ENCODE measurements at places on chromosomes 7 and 10. TPM values are rescaled to one million over a fixed set of nuclear protein-coding genes. Genes with fewer than 3 reads are reported as not detected.

DYDC2 gene
- total RNA-seq: not detected

DNA sequence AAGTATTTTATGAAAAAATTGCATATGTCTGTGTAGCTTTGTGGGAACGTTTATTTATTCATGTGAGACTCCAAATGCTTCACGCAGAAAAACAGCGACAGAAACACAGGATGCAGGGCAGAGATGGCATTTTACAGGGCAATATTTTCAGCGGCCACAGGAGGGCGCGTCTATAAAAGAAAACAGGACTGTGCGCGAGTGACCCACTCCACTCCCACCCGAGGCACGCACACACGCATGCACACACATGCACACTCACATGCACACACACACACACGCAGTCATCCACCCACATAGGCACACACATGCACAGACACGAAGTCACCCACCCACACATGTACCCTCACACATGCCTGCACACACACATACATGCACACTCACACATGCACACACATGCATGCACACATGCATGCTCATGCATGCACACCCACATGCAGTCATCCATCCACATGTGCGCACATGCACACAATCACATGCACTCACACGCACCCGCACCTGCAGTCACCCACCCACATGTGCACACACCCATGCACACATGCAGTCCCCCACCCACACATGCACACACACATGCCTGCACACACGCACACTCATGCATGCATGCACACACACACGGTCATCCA lies 96.3 kb downstream of the DNAJB6 start:
- peak; percentile 35 for DNase-seq
- no peak overlapping the region for H3K27ac ChIP-seq
- H3K4me1 ChIP-seq: peaks cover 9% of the 10 kb centered on the region
- no peaks in the 10 kb centered on the region for H3K27me3 ChIP-seq
- no peak overlapping the region for H3K4me3 ChIP-seq
- H3K36me3 ChIP-seq: no peaks in the 10 kb centered on the region

TCF7L2 gene
- total RNA-seq: 84.6 TPM

GRCh38 chr10:66981361-66982052 lies 55.7 kb downstream of the LRRTM3 start:
- DNase-seq: no peak
- no peak overlapping the region for H3K4me3 ChIP-seq
- no peaks in the 10 kb centered on the region for H3K4me1 ChIP-seq
- H3K27me3 ChIP-seq: no peaks in the 10 kb centered on the region

DNA sequence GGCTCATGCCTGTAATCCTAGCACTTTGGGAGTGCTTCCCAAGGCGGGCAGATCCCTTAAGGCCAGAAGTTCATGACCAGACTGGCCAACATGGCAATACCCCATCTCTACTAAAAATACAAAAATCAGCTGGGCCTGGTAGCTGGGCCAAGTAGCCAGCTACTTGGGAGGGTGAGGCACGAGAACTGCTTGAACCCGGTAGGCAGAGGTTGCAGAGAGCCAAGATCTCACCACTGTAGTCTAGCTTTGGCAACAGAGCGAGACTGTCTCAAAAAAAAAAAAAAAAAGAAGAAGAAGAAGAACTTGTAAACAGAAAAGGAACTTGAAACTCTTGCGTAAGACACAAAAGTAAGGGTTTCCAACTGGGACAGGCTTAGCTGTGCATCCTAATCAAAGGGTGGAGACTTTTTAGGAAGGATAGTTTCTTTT lies 5.6 kb upstream of the IFIT2 start:
- DNase-seq: no peak
- H3K27ac ChIP-seq: peak overlapping the region; percentile 74
- H3K4me1 ChIP-seq: peaks cover 24% of the 10 kb centered on the region

SLC13A1 gene
- total RNA-seq: 2.1 TPM

FKBP6 gene
- total RNA-seq: not detected

GRCh38 chr10:110394296-110394695 lies 89.6 kb upstream of the SMNDC1 start:
- no peaks in the 10 kb centered on the region for H3K27me3 ChIP-seq
- H3K4me3 ChIP-seq: no peak overlapping the region

- no peaks in the 10 kb centered on the region for H3K4me1 ChIP-seq
- no peak overlapping the region for H3K4me3 ChIP-seq
- no peaks in the 10 kb centered on the region for H3K27me3 ChIP-seq
- no peak overlapping the region for H3K27ac ChIP-seq
These were observed 99.5 kb downstream of the MKI67 start for GRCh38 chr10:128026615-128027300.

GRCh38 chr7:94511718-94512117 lies 2.1 kb downstream of the CASD1 start:
- H3K4me1 ChIP-seq: peaks cover 37% of the 10 kb centered on the region
- no peaks in the 10 kb centered on the region for H3K27me3 ChIP-seq
- no peak for DNase-seq
- H3K4me3 ChIP-seq: peak overlapping the region; percentile 88

DNA sequence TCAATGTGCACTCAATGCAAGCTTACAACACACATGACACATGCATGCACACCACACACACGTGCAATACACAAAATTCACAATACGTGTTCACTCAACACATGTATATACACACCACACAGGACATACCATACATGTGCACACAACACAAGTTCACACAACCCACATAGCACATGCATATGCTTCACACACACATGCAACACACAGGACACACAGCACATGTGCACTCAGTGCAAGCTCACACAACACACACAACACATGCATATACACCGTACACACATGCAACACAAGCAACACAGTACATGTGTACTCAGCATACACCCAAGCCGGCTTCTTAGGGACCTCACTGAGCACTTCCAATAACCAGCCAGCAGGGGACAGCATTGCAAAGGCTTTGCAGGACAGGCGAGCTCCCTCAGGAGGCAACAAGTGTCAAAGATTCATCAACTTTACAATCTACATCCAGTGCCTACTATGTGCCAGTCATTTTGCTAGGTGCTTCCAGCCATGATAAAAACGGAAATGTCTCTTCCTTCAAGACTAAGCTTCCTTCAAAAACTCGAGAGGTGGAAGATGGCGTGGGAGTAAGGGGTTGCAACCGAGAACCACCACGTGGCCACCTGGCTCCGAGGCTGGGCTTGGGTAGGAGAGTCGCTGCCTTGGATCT lies 61.1 kb downstream of the JCAD start:
- H3K27me3 ChIP-seq: no peaks in the 10 kb centered on the region
- peaks cover 5% of the 10 kb centered on the region for H3K4me1 ChIP-seq
- H3K27ac ChIP-seq: no peak overlapping the region
- peak; percentile 76 for DNase-seq
- no peaks in the 10 kb centered on the region for H3K36me3 ChIP-seq
- H3K4me3 ChIP-seq: no peak overlapping the region

GRCh38 chr10:30079408-30079807 lies 20.0 kb upstream of the JCAD start:
- H3K4me1 ChIP-seq: no peaks in the 10 kb centered on the region
- no peak for DNase-seq
- H3K27me3 ChIP-seq: no peaks in the 10 kb centered on the region

DNA sequence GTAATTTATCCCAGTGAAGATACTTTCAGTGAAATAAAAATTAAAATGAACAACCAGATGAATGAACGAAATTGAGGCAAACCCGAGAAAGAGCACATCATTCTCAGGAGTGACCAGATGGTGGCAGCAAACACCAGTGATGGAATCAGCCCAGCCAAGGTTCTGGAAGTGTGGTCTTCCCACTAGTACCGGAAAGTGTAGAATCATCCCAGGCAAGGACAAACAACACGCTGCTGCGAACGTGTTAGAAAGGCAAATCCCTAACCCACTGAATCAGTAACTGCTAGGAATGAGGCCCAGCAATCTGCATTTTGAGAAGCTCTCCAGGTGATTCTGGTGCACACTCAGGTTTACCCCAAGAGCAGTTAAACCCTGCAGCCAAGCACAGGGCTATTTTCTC lies 15.5 kb upstream of the SLC18A3 start:
- H3K27me3 ChIP-seq: peaks cover 5% of the 10 kb centered on the region
- H3K4me1 ChIP-seq: no peaks in the 10 kb centered on the region
- H3K4me3 ChIP-seq: no peak overlapping the region
- H3K27ac ChIP-seq: no peak overlapping the region
- H3K36me3 ChIP-seq: no peaks in the 10 kb centered on the region
- peak; percentile 24 for DNase-seq

DNTT gene
- total RNA-seq: not detected

DNA sequence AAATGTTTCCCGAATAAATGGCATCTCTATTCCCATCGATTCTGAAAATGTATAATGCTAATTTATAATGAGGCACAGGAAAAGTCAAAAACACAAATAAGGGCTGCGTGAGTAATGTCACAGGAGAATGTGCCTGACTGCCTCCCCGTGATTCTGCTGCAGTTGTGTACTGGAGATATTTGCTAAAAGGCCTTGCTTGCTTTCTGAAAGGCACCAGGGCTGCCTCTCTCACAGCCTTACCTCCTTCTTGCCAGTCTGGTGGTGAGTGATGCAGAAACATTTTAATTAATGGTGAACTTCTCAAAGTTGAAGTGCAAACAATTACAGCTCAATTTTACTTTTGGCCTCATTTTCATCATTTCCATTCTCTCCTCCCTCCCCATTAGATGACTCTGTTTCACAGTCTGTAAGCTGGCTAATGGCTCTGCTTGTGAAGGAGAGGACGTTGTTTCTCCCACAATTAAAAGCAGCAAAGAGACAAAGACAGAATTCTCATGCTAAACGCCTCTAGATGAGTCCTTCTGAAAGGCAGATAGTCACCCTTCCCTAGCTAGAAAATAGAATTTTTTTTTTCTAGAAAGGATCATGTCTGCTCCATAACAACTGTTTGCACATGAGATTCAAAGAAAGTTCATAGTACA lies 377.6 kb downstream of the MDFIC start:
- no peak overlapping the region for H3K4me3 ChIP-seq
- DNase-seq: no peak
- H3K36me3 ChIP-seq: no peaks in the 10 kb centered on the region
- no peaks in the 10 kb centered on the region for H3K27me3 ChIP-seq
- H3K27ac ChIP-seq: no peak overlapping the region

Measured in transverse colon (tissue), 4 donors.